ENCODE measurements at places on chromosomes 2 and 18. TPM values are rescaled to one million over a fixed set of nuclear protein-coding genes. Genes with fewer than 3 reads are reported as not detected.

DNA sequence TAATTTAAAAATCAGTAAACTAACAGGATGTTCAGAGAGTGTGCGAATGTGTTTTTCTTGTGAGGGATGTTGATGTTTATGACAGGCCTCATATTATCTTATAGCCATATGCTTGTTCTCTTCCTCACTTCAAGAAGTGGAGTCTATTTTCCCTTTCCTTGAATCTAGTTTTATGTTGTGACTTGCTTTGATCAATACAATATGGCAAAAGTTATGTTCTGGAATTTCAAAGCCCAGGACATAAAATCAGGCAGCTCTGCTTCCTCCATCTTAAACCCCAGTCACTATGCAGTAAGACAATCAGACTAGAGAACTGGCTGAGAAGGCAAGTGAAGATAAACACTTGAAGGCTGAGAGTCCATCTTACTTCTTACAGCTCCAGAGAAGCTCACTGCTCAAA, 585.1 kb upstream of the NETO1 start:
- ATAC-seq, result no peak

- no peak for ATAC-seq
Measured at GRCh38 chr18:50709193-50709592, 110.6 kb downstream of the MRO start.

DNA sequence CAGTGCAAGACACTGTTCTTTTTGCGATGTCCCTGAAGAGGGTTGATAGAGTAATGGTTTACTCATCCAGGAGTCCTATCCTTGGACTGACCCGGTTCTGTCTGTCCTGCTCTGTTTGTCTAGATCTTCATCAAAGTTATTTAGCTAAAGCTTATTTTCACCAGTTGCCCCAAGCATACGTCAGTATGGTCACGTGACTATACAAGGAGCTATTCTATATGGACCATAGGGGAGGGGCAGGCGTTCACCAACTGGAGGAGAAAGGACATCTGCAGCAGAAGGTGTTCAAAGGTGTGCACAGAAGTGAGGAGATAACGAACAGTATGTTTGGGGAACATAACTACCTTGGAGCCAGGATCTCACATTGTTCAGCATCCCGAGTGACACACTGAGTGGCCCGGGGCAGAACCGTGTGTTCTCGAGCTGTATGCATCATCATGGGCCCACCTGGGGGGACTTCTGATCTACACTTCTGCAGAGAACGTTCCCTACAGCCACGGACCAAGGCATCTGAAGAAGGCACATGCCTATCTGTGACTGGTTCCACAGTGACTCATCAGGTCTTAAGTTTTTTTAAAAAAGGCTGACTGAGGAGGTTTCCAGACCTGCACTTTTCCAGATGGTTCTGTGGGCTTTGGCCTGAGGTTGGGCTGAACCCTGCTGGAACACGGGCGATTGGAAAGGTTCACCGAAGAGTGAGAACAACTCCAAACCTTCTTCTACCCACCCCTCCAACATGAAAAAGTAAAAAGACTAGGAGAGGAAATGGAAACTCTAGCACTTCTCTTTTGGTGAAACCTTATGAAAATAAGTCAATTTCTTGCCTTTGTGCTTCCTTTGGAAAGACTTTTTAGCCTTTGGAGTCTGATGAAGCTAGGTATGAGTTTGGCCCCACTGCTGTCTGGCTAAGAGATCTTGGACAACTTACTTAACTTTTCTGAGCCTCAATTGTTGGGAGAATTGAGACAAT, 68.6 kb upstream of the YWHAQ start:
- no peak for ATAC-seq

DNA sequence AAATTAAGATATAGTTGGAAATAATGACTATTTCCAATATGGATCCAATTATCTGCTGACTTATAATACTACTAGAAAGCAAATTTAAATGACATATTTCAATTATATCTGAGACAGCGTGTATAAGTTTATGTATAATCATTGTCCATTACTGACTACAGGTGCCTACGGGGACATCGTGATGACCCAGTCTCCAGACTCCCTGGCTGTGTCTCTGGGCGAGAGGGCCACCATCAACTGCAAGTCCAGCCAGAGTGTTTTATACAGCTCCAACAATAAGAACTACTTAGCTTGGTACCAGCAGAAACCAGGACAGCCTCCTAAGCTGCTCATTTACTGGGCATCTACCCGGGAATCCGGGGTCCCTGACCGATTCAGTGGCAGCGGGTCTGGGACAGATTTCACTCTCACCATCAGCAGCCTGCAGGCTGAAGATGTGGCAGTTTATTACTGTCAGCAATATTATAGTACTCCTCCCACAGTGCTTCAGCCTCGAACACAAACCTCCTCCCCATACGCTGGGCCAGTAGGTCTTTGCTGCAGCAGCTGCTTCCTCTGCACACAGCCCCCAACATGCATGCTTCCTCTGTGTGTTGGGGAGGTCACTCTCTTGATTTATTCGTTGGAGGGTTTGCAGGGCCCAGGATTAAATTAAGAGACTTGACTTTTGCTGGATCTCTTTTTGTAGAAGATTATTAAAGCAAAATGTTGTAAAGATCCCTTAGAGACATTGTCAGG, 194.4 kb downstream of the RPIA start:
- ATAC-seq, result no peak

GRCh38 chr18:31419457-31419932, 28.0 kb upstream of the DSG3 start:
- ATAC-seq, result no peak

DNA sequence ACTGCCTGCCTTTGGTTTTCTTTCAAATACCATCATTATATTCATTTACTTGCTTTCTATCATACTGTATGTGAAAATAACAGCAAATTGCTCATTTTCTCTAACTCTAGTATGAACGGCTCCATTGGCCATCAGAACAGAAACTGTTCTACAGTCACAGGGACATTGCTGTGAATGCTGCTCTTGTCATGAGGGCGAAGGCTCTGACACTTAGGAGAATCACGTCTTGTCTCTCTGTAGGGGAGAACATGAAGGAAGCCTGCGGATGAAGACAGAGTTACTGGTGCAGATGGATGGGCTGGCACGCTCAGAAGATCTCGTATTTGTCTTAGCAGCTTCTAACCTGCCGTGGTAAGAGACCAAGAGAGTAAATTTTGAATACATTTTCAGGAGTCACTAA, 41.7 kb upstream of the ELOA2 start:
- no peak for ATAC-seq

DNA sequence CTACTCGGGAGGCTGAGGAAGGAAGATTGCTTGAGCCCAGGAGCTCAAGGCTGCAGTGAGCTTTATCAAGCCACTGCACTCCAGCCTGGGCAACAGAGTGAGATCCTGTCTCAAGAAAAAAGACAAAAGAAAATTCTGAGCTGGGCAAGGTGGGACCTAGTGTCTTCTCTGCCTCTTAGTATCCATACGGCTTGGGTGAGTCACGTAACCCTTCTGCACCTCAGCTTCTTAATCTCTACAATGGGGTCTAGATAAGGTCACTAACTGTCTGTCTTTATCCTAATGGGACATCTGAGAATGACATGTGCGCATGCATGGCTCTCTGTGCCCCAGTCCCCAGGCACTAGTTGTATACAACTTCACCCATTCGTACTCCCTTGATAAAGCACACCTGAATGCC, 53.4 kb upstream of the TLK1 start:
- ATAC-seq, result no peak

DNA sequence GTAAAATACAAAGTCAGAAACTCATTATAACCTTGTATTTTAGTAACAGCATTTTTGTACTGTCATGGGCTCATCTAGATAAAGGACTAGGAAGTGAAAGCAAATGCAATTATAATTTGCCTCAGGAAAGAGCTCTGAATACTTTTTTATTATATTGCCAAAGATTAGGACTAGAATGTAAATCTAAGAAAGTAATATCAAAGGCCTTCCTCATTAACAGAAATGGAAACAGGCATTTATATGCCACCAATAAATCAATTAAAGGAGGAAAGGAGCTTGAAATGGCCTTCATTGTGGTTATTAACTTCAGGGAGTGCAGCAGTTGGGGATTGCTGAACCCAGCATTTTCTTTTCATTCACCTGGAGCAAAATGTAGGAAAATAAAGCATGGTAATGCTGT, 39.6 kb downstream of the DTNA start:
- no peak for ATAC-seq

DNA sequence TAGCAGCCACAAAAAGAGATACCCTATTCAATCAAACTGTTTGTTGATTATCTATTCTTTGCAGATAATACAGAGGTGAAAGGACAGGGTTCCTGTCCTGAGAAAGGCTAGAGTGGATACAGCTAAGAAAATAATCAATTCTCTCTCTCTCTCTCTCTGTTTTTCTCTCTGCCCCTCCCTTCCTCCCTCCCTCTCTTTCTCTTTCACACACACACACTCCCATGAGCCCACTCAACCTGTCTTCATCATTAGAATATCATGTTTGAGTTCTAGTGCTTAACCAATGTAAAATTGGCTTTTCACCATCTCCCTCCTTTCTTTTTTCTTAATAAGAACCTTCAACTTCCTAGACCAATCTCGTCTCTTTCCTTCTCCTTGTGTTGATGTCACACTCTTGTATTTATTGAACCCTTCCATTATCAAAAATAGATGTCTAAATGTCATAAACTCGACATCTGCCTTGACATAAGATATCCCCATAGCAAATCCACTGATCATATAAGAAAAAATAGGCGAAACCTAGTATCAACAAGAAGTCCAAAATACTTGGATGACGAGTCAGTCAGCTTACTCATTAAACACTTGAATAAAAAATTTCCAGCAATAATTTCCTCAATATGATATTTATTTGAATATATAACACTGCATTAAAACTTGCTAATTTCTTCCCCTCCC, 42.8 kb upstream of the CYTIP start:
- no peak for ATAC-seq

DNA sequence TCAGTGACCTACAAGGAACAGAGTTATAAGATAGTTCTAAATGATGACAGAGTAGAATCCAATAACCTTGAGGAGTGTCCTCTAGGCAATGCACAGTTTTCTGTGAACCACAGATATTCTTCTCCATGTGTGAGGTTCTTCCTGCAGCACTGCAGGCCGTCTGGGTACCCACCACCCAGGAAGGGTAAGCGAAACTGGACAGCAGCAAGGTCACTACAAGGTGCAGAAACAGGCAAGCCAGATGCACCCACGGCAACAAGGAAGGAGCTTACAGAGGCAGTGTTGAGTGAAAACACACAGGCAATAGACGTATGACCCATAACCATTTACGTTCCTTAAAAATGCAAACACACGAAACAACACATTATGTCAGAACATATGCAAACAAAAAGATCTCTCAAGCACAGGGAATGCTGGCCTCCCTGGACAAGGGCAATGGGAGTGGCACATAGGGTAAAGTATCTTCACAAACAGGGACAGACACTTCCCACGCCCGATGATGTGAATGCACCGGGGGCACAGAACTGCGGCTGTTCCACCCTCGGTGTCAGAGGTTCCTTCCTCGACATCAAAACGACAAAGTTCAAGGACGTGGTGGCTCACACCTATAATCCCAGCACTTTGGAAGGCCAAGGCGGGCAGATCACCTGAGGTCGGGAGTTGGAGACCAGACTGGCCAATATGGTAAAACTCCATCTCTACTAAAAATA, 84.1 kb downstream of the NDUFA10 start:
- ATAC-seq, result no peak

DNA sequence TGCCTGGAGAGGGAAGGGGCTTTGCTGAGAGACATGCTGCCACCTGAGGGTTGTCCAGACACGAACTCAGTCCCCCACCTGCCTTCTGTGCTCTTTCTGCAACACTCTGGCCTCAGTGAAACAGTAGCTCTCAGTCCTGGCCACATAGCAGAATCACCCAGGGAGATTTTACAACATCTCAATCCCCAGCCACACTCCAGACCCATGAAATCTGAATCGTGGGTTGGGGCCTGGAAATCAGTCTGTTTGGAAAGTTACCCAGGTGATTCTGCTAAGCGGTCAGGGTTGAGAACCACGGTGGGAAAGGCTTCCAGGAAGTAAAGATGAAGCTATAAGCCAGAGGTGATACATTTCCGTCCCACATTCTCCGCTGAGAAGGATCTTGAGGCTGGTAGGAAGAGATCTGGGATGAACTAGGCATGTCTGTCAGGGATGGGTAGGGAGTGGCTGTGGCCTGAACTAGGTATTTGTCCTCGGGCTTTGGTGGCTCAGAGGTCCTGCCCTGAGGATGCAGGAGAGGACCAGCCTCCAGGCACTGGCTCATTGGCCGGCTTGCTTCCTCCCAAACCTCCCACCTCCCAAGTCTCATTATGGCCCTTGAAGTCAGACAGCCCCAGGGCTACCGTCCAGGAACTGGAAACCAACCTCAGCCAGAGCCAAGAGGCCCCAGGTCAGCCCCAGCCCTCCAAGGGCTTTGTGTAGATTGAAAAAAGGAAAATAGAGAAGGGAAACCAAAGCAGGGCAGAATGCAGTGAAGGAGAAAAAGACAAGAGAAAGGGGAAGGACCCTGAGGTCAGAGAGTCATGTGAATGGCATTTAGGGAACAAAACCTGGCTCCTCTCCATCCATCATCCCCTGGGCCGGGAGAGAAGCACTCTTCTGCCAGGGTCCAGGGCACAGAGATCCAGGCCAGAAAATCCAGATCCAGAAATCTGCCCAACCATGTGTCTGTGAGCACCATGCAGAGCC, 119.6 kb downstream of the ZFP36L2 start:
- ATAC-seq, result no peak

- ATAC-seq, result no peak
Measured at GRCh38 chr2:38465789-38466127, 88.7 kb upstream of the ATL2 start.

DNA sequence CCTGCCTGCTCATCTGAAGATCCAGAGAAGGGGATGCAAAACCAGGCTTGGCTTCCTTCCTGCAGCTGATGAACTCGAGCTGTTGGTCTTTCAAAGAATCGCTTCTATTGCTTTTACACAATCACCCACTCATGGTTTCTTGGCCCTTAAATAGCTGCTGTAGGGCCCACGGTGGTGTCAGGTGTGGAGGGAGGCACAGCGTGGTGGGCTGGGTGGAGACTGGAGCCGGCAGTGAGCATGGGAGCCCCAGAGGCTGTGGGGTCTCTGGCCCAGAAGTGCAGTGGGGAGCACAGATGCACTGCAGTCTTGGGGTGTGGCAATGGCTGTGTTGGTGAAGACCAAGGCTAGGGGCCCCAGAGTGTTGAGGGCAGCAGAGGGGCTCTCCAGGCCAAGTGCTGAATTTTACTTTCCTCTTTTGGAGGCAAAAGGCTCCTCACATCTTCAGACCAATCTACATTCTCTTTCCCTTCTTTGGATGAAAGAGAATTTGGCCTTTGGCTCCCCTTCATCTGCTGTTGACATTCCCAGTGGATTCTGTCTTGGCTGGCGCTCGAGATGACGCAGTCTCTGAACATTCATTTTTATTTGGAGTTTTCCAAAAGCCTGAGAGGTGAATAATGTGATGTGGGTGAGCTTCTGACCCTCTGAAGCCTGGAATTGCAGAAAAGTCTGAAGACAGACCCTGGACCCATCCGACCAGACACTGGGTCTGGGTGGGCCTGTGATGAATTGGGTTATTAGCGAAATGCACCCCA, 70.1 kb upstream of the ASB18 start:
- ATAC-seq, result no peak

SF3B6 gene
- total RNA-seq, result 146 TPM

GPR35 gene
- total RNA-seq, result 2.0 TPM

FAM124B gene
- 1.1 TPM for total RNA-seq

RAX gene
- 0.24 TPM for total RNA-seq

SAG gene
- 0.04 TPM for total RNA-seq

MYO3B gene
- 0.79 TPM for total RNA-seq

All from activated T-helper 17 cell treated with anti-CD3 and anti-CD28 coated beads, Interleukin-2, amount 50 U/mL, for 72 hours (primary cell).